Activated CD8-positive, alpha-beta T cell treated with anti-CD3 and anti-CD28 coated beads for 36 hours (primary cell): ENCODE measurements at places on chromosomes 7 and 10.
A peak's percentile ranks its signal among the peaks of the same experiment; 100 is the strongest.

DNA sequence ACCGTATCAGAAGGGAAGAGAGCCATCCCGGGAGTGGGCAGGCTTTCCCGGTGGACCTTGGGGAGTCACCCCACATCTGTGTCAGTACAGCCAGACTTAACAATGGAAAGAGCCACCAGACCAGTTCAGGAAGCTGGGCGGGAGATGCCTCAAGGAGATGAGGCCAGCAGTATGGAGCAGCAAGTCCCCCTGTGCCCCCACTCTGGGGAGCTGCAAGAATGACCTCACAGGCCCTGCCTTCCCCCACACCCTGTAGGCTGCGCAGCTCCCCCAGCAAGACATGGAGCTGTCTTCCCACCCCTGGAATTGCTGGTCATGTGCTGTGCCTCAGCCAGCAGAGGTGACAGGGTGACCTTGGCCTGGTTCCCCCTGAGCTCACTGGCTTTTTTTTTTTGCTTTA is 76.8 kb upstream of the INSIG1 start:
- DNase-seq: no peak

- no peak for DNase-seq
Measured at GRCh38 chr10:76309741-76310587, 878.5 kb downstream of the LRMDA start.

GRCh38 chr7:2191016-2191415 is 41.7 kb downstream of the MAD1L1 start:
- no peak for DNase-seq

DNA sequence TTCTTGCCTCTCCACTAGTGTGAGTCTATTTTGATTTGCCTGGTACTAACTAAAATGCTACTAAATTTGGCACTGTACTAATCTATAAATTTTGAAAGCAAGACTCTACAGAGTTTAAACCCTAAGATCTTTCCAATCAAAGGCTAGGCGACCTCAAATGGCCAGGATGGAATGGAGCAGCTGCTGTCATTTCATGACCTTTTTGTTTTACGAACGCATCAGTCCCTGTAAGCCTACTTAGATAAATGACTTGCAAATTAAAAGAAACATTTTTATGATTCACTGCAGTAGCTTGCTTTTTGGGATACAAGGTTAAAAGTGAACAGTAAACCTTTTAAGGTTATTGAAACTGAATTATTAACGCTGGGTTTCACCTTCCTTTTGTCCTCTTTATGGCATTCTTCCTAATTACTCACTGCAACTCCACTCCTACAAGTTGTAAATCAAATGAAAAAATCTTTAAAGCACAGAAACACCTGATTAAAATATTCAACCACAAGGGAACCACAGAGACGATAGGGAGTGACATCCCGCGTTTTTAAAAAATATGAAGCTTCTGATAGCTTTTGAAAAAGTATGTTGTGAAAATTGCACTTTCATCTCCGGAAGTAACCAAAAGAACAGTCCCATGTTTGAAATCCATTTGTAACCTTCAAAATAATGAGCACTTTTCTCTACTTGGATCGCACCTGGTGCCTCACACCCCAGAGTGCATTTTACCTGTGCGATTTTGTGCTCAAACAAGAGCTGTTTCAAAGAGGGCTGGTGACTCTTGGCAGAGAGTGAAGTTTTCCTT is 595.1 kb downstream of the PARD3 start:
- no peak for DNase-seq

DNA sequence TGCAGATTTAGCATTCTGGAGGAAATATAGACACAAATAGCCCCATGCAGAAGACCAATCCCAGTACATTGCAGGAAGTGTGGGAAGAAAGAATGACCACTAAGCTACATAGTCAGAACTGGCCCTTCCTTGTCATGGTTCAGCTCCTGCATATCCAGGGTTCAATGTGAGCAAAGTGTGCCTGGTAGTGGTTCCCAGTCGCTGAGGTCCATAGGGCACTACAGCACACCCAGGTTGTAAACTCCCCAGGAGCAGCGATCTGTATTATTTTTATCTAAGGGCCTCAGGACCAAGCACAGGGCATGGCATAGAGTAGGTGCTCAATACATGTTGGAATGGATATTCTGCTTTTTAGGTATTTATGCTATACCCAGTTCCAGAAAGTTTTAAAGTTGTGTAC is 114.4 kb downstream of the RTKN2 start:
- no peak for DNase-seq

GRCh38 chr10:14282276-14282675 is 48.4 kb downstream of the FRMD4A start:
- no peak for DNase-seq

DNA sequence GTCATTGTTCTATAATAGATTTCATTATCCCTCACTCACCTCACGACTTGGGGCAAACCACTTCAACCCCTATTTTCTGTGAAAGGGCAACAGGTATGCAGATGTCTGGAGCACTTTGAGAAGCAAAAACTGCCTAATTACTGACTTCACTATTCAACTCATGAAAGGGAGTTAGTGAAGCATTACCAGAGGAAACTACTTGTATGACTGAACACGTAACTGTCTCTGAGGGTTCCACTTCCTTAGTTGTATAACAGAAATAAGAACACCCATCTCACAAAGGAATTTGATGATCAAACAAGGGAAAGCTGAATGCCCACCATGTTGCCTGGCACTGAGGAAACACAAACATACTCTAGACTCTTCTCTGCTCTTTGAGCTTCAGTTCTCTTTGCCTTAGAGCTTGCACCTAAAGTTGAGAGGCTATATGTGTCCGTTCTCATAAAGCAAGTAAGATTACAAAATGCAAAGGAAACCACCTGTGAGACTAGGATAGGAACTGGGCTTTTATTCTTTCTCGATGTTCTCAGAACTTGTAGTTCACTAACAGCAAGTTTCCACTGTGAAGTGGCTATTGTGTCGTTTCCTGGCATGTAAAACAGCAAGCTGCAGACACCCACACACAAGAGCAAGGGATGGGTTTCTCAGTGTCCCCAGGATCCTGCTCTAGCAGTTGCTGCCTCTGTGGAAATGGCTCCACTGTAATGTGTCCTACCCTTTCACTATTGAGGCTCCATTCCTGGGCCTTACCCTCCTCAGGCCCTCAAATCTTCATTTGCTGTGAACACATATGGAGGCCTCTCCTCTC is 2.6 kb downstream of the TMEM243 start:
- peak; percentile 75 for DNase-seq

- DNase-seq: no peak
Measured at GRCh38 chr7:121639705-121640104, 233.3 kb upstream of the PTPRZ1 start.

- DNase-seq: no peak
Measured at GRCh38 chr7:132876576-132876975, 205.3 kb downstream of the CHCHD3 start.

DNA sequence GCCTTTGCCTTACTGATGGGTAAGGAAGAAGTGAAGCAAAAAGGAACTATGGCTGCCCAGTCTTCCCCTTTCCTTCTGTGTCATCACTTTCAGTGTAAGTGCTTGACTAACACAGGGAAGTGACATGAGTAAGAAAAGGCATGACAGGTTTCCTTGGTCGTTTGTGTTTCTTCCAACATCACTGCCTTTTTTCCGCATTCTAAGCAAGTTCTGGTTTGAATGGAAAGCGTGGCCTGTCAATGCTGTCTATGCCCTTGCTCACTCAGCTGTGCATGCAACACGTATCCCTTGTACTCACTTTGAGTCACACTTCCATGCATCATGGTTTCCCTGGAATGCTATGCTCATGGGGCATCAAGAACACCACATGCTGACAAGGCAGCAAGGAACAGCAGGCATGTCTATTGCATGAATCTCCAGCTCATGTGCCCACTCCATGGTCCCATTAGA is 111.8 kb downstream of the OAT start:
- no peak for DNase-seq

- no peak for DNase-seq
Measured at GRCh38 chr10:44733501-44734488, 177.3 kb upstream of the TMEM72 start.

DNA sequence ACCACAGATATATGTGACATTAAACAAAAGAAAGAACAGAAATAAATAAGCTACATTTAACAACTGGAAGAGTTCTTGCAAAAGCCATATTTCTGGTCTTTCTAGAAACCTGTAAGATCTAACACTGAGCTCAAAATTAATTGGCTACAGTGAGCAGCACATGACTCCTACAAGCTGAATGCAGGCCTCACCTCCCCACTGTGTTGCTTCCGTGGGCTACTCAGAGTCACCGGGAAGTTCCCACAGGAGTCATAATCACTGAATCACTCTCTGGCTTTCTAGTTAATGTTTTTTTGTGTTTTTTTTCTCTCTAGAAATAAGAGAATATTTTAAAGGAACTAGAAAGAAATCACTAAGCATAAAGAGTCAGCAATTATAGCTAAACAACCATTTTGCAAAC is 10.2 kb upstream of the MRPS24 start:
- no peak for DNase-seq

GRCh38 chr7:12572941-12573575 is 2.5 kb downstream of the SCIN start:
- no peak for DNase-seq

- DNase-seq: no peak
Measured at GRCh38 chr10:649798-650440, 39.5 kb downstream of the DIP2C start.

DNA sequence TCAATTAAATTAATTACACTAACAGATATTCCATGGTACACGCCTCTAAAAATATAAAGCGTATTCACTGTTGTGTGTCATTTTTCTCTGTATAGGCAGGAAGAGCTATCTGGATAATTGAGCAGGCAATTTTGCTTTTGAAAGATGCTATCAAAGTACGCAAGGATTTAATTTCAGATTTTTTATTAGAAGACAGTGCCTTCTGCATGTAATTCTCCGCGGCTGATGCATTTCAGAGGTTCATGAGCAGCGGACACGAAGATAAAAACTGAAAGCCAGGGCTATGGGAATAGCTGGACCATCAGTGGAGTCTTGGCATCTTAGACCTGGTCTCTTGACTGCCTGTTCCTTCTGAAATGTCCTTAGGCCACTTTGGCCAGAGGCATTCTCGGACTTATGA is 35.7 kb upstream of the SDK1 start:
- no peak for DNase-seq

GRCh38 chr7:5005066-5005465 is 40.6 kb upstream of the RBAK start:
- no peak for DNase-seq

GRCh38 chr7:131522325-131522930 is 34.0 kb downstream of the PODXL start:
- DNase-seq: no peak

DNA sequence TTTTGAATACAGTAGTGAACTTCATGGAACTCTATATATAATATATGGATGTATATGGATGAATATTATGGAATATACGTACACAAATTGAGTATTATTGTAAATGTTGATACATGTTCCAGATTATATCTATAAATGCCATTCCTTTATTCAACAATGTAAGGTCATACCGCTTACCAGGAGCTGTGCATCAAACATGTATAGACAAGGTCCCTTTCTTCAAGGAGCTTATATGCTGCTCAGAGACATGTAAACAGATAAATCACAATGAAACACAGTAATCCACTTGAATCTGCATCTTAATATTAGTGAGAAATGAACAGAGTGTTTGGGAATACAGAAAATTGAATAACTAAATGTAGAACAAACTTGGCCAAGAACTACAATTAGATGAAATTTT is 898 bp upstream of the SEM1 start:
- DNase-seq: no peak

GRCh38 chr7:93957767-93958166 is 36.2 kb downstream of the GNG11 start:
- no peak for DNase-seq

DNA sequence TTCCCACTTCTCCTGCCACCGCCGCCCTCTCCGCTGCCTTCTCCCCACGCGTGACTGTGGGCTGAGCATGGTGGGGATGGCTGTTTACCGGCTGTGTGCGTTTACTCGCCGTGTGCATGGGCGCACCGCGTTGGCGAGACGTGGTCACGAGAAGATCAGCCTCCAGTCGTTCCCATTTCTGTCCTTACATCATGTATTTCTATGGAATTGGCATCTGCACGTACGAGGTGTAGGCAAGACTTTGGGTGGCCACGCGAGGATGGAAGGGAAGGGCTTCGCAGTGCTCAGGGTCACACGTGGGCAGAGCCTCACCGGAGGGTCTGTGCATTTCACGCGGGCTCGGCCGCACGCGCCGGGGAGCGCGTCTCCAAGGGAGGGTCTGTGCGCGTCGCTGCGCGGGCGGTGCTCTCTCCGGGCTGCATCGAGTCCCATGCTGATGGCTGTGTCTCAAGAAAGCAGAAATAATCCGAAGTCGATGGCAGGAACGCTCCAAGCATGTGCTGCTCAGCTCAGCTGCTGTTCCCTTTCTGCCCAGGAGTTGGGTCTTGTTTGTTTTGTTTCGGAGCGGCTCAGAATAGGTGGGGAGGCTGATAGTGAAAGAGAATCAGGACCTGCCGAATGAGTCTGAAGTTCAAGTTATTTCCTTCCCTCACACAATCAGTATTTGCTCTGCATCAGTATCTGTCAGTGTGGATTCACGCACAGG is 973 bp downstream of the CAMK1D start:
- peak; percentile 71 for DNase-seq

- DNase-seq: no peak
Measured at GRCh38 chr10:4947039-4947634, 16.1 kb upstream of the AKR1C1 start.

DNA sequence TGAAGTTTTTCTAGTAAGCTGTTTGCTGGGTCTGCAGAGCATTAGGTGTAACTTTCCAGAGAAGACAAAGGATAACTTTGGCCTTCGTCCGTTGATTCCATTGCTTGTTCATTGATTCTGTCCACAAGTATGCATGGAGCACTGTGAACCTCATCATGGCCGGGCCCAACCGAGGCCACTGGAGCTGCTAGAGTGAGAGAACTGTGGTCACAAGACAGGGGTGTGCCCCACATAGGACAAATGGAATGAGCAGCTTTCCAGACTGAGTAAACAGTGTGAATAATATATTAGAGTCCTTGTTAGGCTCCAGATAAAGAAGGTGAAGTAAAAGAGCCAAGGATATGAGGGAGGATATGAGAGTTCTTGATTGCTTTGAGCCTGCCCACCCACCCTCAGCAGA is 24.9 kb downstream of the MBL2 start:
- no peak for DNase-seq

- DNase-seq: no peak
Measured at GRCh38 chr7:155217634-155218033, 80.0 kb upstream of the INSIG1 start.

DNA sequence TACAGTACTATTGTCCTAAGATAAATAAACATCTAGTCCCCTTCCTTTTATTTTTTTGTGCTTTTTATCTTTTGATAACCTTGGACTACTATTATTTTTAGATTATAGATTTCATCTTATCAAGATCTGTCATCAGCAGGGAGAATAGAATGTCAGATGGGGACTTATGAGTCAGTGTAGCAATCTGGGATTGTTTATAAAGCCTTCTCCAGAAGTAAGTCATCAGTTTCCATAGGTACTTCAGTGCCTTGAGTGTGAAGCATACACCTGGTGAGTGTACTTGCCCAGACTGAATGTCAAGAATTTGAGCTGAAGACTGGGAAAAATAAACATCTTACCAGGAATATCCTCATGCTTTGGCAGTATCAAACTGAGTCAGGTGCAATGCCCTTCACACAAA is 2.1 kb downstream of the CASD1 start:
- DNase-seq: no peak

- DNase-seq: no peak
Measured at GRCh38 chr7:112372101-112372500, 78.2 kb upstream of the IFRD1 start.

GRCh38 chr10:60846173-60846572 is 67.9 kb downstream of the CDK1 start:
- no peak for DNase-seq

- peak; percentile 55 for DNase-seq
Measured at GRCh38 chr7:128933180-128933891, 4.4 kb upstream of the IRF5 start.

- DNase-seq: no peak
Measured at GRCh38 chr10:124129471-124129870, 36.1 kb upstream of the CHST15 start.

GRCh38 chr7:92691578-92691977 is 101.4 kb upstream of the FAM133B start:
- peak; percentile 40 for DNase-seq
